A172 (cell line): ENCODE measurements at places on chromosomes 6 and 20.

GRCh38 chr20:13331536-13331935, 110.5 kb downstream of the ISM1 start:
- DNase-seq, result peak; percentile 21

GRCh38 chr20:34369265-34369664, 6.2 kb downstream of the ITCH start:
- no peak for DNase-seq

- peak; percentile 23 for DNase-seq
These were observed 17.5 kb downstream of the VAPB start for GRCh38 chr20:58406422-58407001.

DNA sequence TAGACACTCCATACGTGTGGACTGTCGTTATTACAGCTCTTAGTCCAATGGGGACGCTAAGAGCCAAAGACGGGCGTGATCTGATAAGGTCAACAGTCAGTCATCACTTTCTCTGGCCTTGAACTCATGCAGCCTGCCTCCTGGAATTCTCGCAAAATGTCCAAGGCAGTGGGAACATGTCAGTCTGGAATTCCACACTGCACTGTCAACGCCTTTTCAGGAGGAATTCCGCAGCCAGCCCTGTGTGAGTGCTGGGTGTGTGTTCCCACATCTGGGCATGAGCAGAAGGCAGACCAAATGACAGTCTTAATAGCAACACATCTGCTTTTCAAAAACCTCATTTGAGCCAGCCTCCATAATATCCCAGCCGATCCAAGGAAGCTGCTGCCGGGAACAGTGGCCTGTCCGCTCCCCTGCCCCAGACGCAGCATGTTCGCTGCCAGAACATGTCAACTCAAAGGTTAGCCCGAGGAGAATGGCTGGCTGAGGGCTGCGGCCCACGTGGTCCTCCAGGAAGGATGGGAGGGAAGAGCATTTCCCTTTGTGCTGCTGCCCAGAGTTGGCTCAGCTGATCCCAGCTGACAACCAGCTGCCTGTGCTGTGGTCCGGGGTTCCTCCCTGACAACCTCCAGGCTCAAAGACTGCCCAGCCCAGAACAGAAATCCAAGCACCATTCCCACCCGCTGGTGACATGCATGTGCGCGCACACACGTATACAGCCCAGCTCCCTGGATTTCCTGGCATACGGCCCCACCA, 103.1 kb downstream of the SULF2 start:
- peak; percentile 69 for DNase-seq

DNA sequence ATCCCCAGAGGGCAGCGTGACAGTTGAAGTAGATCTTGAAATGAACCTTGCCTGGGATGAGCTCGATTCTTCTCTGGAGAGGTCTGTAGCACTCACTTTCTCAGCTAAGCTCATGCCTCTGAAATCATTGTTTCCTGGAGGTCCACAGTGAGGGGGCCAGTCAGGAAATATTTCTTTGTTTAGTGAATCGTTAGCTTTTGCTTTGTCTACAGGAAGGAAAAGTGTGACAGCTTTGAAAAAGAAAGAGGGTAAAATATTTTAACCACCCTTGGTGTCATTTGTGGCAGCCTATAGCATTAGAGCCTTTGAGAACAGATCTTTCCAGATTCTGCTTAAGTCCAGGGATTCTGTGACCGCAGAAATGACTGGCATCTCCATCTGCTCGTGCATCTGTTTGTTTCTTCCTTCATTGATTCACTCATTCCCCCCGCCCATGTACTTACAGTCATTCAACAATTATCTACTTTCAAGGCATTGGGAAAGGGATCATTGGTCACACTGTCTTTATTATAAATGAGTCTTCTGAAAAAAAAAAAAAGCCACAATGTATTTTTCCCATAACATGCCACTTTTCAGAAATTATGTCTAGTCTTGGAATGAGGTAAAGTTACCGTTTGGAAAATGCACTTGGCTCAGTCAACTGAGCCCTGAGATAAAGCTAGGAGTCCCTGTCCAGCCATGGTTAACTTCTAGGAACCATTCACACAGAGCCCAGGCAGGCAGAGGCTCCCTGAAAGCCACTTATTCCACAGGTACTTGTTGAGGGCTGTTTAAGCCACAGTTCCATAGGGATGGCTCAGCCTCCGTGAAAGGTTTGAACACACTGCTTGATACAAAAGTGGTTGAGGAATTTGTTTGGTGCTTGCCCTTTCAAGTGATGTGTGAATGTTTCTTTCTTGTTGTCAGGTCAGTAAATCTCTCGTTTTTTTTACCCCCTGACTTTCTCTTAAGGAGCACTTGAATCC, 86.0 kb downstream of the TIAM2 start:
- DNase-seq, result no peak

DNA sequence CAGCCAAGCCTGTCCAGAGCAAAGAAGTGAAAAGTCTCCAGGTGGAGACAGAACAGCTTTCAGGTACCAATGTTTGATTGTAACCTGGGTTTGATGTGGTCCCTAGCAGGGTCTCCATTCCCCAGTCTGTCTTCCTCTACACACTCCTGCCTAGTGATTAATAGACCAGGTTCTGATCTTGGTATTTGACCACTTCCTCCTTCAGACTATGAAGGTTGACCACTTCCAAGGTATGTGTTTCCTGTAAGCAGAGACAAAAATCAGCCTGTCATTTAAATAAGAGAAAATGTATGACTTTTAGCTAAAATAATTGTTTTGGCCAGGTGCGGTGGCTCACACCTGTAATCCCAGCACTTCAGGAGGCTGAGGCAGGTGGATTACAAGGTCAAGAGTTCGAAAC, 41.8 kb upstream of the TOP1 start:
- no peak for DNase-seq

DNA sequence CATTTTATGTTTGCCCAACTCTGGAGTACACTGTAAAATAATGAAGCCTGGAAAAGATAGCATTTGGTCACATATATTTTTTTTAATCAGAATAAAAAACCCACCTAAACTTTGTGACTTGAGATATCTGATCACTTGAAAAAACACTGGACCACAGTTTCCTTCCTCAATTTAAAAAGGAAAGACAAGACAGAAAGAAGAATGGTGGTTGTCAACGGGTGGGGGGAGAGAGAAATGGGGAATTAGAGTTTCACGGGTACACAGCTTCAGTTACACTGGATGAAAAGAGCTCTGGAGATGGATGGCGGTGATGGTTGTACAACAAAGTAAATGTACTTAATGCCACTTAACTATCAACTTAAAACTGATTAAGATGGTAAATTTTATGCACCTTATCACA, 14.7 kb upstream of the DST start:
- DNase-seq, result no peak

DNA sequence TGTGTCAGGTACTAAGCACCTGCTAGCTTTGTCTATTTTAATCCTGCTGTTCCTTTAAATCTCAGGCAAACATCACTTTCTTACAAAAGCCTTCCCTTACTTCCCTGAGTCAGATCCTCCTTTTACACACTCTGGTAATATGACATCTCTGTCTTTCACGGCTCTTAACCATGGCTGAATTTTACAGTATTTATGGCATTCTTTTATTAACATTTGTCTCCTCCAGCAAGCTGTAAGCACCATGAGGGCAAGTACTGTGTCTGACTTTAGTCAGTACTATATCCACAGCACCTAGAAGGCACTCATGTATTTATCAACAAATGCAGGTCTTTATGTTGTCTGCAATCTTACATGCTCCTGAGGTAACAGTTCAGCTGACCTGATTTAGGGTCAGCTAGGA, 33.7 kb upstream of the HBS1L start:
- DNase-seq, result no peak

DNA sequence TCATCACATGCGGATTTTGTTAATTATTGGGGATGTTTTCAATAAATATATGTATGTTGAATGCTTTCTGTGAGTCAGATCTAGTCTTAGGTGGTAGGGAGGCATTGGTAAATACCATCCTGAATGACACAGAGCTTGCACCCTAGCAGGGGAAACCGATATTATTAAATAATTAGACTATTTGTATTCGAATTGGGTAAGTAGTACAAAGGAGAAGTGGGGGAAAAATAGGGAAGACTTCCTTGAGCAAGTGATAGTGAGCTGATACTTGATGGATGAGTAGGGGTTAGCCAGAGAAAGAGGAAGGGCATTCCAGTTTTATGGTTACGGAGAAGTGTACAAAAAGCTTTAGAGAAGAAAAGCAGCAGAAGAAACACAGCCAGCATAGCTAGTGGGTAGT, 1.5 kb downstream of the RIOK1 start:
- no peak for DNase-seq

DNA sequence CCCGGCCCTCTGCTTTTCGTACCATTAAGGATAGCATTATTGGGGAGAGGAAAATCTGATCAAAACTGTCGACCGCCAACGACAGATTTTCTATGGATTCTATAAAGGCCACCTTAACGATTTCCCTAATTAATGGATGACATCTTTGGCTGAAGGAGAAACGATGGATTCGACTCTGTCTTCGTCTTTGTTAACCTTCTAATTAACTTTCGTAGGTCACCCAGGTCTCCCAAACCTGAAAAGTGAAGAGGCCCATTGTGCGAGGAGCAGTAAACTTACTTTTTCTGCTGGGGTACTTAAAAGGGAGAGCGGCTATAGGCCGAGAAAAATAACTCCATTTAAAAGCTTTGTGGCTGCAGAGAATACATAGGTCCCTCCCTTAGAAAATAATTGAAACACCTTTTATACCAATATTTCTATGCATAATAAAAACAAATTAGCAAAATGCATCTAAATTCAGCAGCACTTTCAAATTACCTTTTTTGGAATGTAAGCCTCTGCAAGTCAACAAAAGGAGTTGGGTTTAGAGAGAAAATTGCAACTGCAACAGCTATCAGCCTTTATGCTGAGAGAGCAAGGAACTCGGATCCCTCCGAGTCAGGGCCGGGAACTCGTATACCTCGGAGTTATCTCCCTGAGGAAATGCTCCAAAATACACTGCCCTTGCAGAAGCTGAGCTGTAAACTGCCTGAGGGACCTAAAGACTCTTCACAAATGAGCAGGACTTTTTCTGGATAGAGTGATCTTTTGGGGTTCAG, 31.4 kb upstream of the NR2E1 start:
- peak; percentile 19 for DNase-seq

DNA sequence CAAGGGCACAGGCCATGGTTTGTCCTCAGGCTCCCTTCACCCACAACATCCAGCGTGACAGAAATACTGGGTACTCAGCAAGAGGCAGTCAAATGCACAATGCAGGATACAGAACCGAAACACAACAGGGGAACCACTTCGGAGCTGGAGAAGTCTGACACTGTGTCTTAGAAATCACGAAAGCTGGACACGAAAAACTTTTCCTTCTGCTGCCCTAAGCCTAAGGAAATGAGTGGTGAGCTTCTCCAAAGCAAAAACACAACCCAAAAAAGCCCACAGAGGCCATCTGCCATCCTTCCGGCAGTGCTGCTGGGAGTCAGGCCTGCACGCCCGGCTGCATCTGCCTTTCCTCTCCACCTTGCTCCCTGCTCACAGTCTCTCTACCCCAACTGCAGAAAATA, 106.3 kb downstream of the SLC23A2 start:
- DNase-seq, result no peak

DNA sequence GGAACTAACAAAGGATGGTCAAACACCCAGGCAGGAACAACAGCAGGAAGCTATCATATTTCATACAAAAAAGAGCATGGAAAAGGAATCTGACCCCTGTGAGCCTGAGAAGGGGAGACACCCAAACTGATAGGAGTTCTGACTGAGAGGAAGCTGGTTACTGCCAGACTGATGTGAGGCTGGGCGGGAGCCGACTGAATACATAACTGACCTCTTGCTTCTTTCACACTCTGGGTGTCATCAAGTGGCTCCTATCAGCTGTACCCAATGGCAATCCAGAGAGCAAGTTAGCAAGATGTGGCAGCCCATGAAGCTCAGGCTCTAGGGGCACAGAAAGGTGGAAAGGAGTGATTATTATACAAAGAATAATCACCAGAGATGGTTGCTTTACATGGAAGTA, 795.1 kb upstream of the HS3ST5 start:
- no peak for DNase-seq

GRCh38 chr6:157235600-157236039, 87.7 kb downstream of the TMEM242 start:
- no peak for DNase-seq

DNA sequence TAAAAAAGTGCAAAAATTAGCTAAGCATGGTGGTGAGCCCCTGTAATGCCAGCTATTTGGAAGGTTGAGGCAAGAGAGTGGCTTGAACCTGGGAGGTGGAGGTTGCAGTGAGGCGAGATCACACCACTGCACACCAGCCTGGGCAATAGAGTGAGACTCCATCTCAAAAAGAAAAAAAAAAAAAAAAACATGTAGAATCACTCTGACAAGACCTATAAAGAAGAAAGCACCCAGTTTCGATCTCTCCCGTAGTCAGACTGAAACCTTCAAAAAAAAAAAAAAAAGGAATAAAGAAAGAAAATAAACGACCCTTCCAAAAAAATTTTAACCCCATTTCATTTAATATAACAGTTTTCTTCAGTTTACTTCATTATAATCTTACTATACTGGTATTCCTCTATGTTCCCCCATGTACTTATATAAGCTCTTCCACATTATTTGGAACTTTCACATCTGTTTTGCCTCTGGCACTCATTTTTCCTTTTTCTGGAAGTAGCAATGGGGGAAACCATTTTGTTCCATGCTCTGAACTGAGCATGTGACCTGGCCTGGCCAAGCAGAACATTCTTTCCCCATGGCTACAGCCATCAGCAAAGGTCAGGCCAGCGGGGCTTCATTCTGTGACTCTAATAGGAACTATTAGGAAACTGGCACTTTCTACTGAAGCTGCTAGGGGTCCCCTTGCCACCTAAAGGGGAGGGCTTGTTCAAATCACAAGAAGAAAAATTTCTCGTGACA, 9.6 kb downstream of the SLC18B1 start:
- DNase-seq, result no peak

GRCh38 chr6:130632897-130633296, 194.3 kb upstream of the SMLR1 start:
- DNase-seq, result no peak

DNA sequence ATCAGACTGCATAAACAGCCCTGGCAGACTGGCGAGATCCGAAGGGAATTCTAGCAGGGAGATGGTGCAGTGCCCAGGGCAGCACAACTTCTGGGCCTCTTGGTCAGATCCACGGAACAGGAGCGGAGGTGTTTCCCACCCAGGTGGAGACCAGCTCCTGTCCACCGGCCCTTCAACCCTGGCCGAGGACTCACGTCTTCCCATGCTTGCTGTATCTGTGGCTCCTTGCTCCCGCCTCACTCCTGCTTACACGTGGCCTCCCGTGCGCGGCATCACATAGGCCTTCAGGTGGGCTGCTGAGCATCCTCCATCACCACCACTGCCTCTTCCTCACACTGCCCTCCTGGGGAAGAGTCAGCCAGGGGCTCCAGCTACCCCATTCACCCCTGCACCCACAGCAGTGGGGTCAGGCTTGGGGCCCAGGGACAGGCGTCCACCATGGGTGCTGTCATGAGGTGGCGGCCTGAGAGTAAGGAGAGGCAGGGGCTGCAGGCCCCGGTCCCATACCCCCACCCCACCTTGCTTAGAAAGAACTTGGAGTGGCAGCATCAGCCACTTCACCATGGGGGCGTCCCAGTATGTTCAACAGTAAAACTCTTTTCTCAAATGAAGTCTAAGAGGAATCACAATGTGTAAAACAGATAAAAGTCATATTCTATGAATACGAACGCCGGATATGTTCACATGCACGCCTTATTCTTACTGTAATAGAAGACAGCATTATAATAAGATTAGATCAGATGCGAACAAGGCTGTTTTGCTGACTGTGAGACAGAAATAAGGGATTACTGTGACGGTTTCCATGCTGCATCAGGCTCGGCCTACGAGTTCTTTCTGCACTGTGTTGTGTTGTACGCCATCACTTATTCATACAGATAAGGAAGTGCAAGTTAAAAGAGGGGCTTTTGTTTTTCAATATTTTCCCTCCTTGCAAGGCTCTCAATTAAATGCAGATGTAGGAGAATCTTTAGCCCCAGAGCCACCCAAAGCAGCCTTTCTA, 165.4 kb downstream of the GRM4 start:
- no peak for DNase-seq

GRCh38 chr6:150692604-150693003, 92.9 kb downstream of the PLEKHG1 start:
- DNase-seq, result no peak
